ENCODE measurements at places on chromosomes 1 and 21.

GRCh38 chr1:66041654-66042053 lies 249.0 kb downstream of the PDE4B start:
- DNase-seq: no peak

GRCh38 chr1:81118550-81118949 lies 682.2 kb upstream of the ADGRL2 start:
- DNase-seq: no peak

GRCh38 chr1:86788300-86789206 lies 84.2 kb downstream of the SH3GLB1 start:
- DNase-seq: no peak

DNA sequence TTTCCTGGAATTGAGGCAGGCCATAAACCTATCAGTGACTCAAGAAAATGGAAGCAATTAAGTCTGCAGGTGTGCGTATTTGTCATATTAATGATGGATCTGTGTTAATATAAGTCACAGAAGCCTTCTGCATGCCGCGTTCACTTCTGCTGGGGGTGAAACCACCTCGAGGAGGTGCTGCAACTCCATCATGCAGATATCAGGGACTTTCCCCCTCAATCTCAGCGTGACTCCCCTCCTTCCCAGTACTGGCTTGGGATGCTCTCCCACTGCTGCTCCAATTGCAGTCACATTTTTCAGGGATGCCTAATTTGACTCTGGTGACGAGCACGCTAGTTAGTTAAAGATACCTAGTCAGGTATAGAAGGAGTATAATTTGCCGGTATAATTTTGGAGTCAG lies 87.5 kb downstream of the ASTN1 start:
- no peak for DNase-seq

GRCh38 chr1:59171788-59172187 lies 125.1 kb upstream of the FGGY start:
- DNase-seq: no peak

GRCh38 chr1:153371231-153371630 lies 4.2 kb downstream of the S100A12 start:
- DNase-seq: no peak

- no peak for DNase-seq
Observed at GRCh38 chr21:14751602-14752344, 205.7 kb upstream of the SAMSN1 start.

DNA sequence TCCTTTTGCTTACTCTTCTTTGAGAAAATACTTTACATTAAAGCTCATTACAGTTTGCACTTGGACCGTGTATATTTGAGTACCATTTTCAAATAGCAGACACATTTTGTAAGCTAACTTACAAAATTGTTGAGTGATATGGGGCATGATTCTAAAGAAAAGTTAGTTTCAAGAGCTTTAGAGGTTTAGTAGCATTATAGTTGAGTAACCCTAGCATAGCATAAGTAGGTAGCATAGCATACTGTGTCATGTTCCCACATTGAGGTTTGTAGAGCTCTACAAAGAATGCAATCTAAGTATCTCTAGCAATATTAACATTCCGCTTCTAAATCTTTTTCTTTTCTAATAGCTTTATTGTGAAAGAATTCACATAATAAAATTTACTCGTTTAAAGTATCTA lies 92.0 kb downstream of the ITSN1 start:
- DNase-seq: no peak

All from stimulated activated CD8-positive, alpha-beta memory T cell treated with anti-CD3 and anti-CD28 coated beads, Interleukin-12 subunit alpha, Interleukin-12 subunit beta, amount 100 ng/mL, for 1 hour (primary cell).